ENCODE measurements at places on chromosomes 2 and 18.

GRCh38 chr18:25496544-25496943, 144.6 kb upstream of the ZNF521 start:
- no peak for DNase-seq

- no peak for DNase-seq
Measured at GRCh38 chr18:37532917-37533316, 32.7 kb downstream of the CELF4 start.

- no peak for DNase-seq
Measured at GRCh38 chr2:169095621-169096105, 26.3 kb downstream of the DHRS9 start.

DNA sequence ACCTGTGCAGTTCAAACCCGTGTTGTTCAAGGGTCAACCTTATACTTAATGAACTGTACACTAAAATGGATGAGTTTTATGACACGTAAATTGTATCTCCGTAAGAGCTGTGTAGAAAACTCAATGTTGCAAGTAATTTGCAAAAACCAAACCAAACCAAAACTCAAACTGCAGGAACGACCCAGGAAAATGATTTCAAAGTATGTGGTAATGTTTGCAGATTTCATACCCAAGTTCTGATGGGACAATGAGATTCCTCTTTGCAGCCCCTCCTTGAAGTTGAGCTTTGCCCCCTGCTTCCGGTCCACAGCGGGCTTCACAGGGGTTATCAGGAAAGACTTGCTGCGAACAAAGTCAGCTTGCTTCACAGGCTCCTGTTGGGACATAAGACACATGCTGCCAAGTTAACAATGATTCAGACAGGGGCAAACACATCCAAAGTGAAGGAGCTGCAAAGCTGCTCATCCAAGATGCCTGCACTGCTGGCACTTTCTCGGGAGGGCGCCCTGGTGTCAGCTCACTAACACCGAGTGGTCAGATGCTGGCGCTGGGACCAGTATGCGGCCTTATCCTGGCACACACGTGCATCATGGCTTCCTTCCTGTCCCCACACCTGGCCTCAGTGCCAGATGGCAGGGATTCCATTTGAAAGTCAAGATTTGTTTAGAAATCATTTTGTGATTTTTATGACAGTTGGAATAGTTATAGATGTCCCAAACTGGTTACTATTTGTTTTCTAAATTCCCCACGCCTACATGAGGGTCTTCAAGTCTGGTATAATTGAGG, 65.2 kb upstream of the MGAT4A start:
- no peak for DNase-seq

DNA sequence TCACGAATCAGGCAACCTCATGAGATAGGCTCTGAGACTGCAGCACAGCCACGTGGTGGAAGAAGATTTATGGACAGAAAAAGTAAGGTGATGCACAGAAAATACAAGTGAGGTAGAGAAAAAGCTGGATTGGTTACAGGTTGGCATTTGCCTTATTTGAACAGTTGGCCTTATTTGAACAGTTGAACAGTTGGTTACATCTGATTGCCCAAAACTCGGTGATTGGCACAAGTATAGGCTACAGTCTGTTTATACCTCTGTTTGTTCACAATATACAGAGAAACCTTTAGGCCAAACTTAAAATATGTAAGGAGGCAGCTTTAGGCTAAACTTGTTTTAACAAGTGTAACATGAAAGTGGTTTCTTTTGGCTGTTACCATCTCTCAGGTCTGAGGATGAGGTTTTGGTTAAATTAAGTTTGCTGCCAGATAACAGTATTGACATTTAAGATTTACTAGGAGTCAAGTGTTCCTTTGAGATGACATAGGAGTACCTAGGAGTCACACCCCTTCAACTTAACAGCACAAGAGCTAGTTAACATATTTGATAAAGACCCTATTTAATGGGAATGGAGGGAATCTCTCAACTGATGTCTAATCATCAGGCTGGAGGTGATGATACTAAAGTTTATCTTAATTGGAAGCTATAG, 16.5 kb upstream of the GPR155 start:
- DNase-seq, result no peak

GRCh38 chr2:28137221-28137620, 246.7 kb downstream of the BABAM2 start:
- no peak for DNase-seq

DNA sequence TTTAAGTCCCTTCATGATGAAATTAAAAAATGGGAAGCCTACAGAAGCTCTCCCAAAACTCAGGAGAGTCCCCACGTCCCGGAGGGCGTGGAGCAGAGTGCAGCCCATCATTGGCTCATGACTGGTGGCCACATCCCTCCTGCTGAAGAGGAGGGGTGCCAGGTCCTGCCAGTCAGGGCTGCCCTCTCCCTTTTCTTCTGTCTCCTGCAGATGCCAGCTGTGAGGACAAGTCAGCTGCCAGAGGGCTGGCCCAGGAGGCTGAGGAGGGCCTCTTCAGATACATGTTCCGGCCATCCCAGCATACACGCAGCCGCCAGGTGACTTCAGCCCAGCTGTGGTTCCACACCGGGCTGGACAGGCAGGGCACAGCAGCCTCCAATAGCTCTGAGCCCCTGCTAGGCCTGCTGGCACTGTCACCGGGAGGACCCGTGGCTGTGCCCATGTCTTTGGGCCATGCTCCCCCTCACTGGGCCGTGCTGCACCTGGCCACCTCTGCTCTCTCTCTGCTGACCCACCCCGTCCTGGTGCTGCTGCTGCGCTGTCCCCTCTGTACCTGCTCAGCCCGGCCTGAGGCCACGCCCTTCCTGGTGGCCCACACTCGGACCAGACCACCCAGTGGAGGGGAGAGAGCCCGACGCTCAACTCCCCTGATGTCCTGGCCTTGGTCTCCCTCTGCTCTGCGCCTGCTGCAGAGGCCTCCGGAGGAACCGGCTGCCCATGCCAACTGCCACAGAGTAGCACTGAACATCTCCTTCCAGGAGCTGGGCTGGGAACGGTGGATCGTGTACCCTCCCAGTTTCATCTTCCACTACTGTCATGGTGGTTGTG, 2.6 kb downstream of the INHA start:
- DNase-seq, result no peak

DNA sequence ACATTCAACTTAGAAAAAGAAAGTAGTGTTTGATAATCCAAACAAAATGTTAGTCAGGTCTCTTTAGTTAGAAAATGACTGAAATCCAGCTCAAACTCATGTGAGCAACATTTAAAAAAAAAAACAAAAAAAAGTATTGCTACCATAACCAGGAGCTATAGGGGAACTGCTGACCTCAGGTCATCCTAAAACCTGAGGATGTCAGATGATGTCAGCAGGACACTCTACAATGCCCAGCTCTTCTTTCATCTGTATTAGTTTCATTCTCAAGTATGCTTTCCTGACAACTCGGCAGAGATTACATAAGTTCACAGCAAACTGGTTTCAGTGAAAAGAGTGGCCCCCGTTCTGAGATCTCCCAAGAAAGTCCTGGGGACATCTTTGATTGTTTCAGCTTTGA, 4.2 kb upstream of the ESCO1 start:
- DNase-seq, result no peak

GRCh38 chr2:207066791-207067460, 98.8 kb downstream of the KLF7 start:
- no peak for DNase-seq

GRCh38 chr2:84931384-84931821, 25.9 kb downstream of the TMSB10 start:
- no peak for DNase-seq

- DNase-seq, result no peak
Measured at GRCh38 chr2:54636415-54637139, 86.9 kb upstream of the EML6 start.

DNA sequence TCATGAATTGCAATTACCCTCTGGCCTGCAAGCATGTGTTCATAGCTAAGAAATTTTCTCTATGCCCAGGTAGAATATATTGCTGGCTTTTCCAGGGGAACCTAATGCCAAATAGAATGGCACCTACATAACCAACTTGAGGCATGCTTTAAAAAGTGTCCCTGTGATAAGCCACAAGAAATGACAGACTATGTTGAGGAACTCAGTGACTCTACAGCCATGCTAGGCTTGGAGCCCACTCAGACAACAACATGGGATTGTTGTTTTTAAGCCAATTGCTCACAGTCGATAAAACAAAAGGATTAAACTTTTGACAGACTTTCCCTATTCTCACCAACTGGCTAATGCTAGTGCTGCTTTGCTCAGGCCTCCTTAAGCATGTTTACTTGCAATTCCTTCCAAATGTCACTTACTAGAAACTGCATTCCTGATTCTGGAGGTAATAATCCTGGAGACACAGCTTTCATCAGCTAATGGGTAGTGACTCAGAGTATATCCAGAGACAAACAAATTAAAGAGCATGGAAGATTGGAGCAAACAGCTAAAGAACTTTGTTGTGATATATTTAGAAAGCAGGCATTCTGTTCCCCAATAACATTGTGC, 249.0 kb downstream of the SLC8A1 start:
- no peak for DNase-seq

GRCh38 chr18:80159713-80160636, 50.9 kb downstream of the ADNP2 start:
- no peak for DNase-seq

DNA sequence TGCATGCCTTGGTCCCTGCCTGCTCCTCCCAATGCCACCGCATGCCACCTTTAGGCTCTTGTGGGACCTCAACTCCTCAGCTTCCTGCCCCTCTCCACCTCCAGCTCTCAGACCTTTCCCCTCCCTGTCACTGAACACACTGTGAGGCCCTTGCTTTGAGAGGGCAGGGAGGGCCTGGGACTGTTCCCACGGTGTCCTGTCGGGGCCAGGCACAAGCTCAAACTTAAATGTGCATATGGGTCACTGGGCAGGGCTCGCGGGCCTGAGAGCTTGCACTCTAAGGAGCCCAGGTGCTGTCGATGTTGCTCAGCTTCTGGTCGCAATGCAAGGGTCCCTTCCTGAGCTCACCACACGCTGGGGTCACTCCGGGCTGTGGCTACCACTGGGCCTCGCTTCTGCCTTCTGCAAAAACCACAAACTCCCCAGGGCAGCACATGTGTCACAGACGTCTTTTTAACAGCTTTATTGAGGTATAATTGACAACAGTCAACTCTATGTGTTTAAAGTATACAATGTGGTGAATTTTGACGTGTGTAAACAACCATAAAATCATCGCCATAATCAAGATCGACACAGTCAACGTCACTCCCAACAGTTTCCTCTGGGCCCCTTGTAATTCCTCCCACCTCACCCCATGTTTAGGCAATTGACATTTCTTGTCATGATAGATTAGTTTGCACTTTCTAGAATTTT, 11.9 kb upstream of the B3GNT7 start:
- no peak for DNase-seq

GRCh38 chr2:234955971-234956509, 4.2 kb downstream of the SH3BP4 start:
- DNase-seq, result no peak

GRCh38 chr2:213818436-213818835, 534.2 kb downstream of the SPAG16 start:
- DNase-seq, result no peak

DNA sequence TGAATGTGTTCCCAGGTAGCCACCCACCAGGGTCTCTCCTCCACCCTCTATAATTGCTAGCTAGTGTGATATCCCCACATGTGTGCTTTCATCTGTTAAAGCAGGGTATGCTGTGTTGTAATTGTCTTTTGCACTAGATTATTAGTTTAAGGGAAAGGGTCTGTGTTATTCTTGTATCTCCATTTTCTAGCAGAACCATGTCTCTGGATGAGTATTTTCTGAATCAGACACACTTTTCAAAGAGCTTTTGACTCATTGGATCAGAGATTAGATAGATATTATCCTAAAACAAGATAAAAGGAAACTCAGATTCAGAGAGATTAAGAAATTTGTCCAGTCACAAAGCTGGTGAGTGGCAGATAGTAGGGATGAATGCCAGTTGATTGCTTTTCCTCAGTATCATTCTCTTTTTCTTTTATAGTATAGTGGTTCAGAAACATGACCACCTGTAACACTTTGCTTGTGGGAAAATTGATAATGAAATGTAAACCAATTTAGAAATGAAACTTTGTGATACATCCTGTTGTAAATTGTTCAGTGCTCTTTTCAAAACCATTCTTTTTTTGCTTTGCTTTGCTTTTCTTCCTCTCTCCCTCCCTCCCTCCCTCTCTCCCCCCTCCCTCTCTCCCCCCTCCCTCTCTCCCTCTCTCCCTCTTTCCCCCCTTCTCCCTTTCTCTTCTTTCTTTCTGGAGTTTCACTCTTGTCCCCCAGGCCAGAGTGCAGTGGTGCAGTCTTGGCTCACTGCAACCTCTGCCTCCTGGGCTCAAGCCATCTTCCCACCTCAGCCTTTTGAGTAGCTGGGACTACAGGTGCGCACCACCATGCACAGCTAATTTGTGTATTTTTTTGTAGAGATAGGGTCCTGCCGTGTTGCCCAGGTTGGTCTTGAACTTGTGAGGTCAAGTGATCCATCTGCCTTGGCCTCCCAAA, 7.4 kb downstream of the MIB1 start:
- DNase-seq, result no peak

- no peak for DNase-seq
Measured at GRCh38 chr2:85785871-85786270, 32.1 kb downstream of the ATOH8 start.

DNA sequence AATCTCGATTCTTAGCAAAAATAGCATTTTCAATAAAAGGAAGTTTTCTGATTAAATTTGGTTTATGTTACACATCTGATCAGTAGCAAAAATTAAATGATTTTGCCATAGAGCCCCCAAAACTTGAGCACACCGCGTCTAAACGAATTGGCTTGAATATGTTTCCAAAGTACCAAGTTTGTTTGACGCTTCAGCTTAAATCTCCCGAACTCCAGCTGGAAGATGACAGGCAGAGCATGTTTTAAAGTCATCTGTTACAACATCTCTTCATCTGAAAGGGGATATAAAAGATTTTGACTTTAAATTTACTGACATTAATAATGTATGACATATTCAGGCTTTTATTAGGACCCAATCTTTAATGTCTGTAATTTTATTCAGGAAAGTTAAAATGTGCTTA, 129.8 kb downstream of the NCK2 start:
- DNase-seq, result no peak

DNA sequence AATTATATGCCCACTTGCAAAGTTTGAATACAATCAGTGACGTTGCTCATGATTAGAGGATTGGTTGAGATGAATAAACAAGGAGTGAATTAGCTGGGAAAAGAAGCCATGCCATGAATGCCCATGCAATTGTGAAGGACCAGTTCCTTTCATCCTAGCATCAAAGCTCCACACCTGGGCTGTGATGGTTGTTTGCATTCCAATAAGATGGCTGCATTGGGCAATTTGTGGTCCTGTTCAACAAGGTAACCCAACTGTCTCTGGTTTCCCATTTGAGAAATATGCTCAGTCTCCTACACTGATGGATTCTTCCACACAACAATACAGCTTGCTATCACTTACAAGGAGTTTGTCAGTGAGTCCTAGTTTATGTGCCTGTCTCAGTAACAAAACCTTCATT, 550.2 kb downstream of the STK39 start:
- no peak for DNase-seq

DNA sequence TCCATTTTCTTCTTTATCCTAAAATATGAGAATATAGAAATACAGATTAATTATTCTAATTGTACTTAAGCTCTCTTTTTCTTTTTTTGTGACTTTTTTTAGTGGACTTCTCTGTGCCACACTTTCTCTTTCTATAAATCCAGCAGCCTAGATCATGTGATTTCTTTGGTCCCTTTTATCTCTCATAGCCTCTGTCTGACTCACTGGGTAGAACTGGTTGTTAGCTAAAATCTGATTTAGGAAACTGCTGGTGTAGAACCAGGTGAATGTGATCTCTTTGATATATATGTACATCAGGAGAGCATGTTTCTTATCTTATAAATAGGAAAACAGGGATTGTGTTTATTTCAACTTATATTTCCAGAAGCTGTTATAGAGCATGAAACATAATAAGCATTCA, 54.9 kb downstream of the VRK2 start:
- DNase-seq, result no peak
